ENCODE measurements at places on chromosomes 3 and 15.
A peak's percentile ranks its signal among the peaks of the same experiment; 100 is the strongest.

DNA sequence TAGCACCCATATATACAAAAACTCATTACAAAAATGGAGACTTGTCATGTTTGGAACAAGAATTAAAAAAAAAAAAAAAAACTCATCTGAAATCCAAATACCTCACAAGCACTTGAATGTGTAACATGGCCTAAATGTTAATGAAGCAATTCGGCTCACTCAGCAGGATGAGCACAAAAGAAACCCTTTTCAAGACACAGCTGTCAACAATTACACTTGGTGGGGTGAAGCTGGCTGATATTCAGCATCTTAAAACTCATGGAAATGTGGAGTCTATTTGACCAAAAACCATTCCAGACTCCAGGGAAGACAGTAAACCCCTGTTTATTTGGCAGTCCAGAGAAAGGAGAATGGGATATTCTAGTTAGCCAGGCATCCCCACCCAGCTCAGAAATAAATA is 205.4 kb upstream of the TSC22D2 start:
- DNase-seq, result no peak

DNA sequence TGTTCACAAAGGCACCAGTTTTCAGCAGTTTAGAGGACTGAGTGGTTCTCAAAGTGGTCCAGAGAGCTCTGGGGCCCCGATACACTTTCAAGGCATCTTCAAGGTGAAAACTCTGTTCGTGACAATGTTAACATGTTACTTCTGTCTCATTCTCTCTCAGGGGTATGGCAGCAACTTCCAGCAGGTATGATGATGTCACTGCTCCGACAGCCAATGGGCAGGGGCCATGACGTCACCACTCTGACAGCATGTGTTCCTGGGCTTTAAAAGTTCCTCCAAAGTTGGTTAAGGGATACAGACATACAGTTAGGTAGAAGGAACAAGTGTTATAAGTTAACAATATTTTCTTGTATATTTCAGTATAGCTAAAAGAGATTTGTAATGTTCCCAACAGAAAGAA is 87.9 kb downstream of the KLF15 start:
- no peak for DNase-seq

DNA sequence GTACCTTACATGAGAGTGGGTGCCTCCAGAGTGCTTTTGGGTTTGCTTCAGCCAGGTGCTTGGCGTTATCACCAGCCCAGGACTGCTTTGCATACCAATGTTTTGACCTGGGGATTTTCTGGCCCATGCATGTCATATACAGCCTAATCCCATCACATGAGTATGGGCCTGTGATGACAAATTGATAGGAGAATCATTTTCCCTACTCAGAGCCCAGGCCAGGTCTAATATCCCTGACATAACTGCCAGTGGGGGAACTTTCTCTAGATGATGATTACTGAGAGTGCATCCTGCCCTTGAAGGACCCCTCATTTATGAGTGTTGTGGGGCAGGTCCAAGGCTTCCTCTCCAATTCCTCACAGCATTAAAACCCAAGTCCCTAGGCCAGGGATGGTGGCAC is 197.5 kb upstream of the LYSMD4 start:
- DNase-seq, result no peak

DNA sequence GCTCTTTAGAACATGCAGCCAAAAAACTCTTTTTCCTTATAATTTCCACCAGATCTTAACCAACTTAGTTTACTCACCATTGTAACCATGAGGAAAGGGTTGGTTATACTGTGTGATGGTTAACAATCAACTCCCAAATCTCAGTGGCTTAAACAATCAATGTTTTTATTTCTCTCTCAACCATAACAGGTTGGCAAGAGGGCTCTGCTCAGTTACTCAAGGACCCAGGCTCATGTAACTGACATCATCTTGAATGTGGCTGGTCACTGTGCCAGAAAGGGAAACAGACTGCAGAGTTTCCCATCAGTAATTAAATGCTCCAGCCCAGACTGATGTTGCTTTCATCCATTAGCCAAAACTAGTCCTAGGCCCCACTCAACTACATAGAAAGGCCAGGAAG is 69.0 kb downstream of the ANKRD28 start:
- no peak for DNase-seq

DNA sequence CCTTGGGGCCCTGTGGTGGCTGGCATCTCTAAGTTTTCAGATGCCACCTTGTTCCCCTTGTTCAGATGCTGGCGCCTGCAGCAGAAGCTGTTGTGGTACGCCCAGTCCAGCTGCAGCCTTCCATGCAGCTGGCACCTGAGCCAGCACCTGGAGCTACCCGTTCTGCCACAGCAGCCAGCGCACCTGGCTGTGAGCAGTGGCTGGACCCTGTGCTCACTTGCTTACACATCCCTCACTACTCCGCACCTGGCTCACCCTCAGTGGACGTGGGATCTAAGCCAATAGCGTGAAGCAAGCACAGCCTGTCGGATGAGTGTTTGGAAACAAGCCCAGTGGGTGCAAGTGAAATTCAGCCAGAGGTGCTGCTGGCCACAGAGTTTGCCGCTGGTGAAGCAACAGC is 607.5 kb upstream of the BCHE start:
- no peak for DNase-seq

DNA sequence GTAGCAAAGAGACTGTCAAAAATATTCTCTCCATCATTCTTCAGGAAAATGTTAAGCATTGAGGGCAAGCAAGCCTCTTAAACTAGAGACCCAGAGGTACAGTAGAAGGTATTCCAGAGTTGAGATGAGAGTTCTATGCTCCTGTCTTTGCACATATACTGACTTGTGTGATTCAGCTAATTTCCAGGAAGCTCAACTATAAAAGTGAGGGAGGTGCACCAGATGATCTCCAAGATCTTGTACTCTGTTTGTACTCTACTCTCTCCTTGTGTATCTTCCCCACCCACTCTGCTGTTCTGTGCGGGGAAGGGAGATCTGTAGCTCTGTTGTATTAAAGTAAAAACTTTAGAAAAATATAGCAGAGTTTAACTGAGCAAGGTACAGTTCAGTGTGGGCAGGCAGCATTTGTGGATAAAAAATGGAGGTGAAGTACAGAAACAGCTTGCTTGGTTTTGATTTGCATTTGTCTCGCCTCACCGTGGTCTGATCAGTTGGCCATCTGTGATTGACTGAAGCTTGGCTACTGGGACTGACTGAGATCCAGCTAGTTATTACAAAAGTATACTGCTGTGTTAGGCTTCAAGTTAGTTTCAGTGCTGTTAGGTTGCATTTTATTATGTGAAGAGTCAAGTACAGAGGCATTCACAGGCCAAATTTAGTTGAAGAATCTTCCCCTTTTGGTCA is 463.1 kb upstream of the GOLIM4 start:
- no peak for DNase-seq

DNA sequence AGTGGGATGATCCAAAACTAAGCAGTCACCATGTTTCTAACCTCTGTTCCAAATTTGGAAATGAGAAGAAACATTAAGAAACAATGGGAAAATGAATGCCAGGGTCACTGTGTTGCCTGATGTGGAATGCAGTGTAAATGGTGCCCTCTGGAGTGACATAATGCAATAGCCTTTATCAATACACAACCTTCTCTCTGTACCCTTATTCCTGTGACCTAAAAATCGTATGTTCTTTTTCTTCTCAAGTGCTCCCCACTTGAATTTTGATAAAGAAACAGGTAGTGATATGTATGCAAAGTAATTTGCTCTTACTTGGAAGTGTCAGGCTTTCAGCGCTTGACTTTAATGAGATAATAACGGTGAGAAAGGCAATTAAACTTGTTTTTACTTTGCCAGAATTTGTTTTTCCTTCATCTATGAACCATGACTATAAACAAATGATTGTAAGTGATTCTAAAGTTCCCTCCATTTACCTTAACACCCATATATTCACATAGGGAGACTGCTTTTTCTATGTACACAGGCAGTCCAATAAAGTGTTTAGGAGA is 145.8 kb upstream of the THRB start:
- DNase-seq, result no peak

GRCh38 chr3:5092018-5092417 is 30.1 kb upstream of the ARL8B start:
- DNase-seq, result no peak

DNA sequence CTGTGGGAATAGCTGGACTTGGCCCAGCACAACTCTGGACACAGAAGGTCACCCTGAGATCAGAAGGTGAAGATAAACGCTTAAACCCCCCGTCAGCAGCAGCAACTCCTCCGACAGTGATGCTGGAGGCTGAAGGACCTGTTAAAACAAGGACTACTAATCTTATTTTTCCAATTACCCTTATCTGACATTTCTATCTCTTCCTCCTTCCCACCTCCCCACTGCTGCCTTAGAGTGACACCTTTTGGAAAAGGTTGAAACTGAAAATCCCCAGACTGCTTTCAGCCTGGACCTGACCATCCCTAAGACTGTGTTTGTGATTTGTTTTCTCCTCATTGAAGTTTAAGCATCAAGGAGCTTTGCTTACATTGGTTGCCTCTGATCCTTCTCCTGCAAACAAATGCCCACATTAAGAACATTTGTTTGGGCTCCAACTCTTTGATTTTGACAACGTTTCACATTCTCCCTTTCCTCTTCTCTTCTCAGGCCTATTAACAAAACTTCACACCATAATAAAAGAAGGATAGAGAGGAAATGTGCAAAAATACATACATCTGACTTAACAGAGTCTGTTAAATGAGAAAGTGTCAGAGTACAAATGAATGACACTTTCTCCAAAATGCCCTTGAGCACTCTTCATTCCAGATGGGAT is 410.6 kb upstream of the WNT5A start:
- no peak for DNase-seq

DNA sequence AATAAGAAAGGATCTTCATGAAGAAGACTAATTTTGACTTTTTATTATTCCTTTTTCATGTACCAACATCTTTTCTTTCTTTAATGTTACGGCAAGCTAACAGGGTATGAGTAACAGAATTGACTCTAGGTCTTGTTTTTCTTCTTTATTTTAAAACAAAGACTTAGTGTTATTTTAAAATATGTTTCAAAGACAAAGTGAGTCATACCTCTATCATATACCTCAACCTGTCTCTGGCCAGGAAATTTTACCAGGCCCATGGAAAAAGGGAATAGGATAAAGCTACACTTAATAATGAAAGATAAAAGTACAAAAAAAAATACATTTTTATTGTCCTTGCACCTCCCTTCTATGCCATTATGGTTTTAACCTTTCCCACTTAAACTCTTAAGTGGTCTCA is 57.4 kb downstream of the ZNF148 start:
- no peak for DNase-seq

- no peak for DNase-seq
Measured at GRCh38 chr3:191566469-191566868, 105.5 kb downstream of the PYDC2 start.

GRCh38 chr3:12197475-12197874 is 38.8 kb upstream of the TIMP4 start:
- DNase-seq, result no peak

DNA sequence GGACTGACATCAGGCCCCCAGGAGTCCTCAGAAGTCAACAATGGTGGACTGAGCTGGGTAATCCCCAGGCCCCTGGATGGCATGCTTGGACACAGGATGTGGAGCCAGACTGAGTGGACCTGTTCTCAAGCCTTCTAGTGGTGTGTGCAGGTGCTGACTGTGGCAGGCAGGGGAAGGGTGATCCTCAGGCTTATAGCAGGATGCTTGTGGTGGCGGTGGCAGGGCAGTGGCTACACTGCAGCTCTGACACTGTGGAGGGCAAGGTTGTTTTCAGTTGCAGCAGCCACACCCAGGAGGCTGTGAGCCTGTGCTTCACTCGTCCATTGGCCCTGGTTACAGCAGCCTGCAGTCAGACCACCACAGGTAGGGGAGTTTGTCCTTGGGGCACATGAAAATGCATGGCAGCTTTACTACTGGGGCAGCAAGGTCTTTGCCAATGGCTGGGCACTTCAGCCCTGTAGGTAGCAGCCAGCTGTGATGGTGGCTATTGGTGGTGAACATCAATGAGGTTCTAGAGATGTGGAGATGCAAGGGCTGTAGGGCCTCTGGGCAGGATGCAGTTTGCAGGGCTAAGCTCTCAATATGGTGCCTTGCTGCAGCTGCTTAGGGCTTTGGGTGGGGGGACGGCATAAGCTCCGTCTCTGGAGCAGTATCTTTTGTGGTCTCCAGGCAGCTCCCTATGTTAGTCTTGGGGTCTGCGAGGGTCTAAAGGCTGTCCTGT is 17.5 kb upstream of the MYO5A start:
- no peak for DNase-seq

DNA sequence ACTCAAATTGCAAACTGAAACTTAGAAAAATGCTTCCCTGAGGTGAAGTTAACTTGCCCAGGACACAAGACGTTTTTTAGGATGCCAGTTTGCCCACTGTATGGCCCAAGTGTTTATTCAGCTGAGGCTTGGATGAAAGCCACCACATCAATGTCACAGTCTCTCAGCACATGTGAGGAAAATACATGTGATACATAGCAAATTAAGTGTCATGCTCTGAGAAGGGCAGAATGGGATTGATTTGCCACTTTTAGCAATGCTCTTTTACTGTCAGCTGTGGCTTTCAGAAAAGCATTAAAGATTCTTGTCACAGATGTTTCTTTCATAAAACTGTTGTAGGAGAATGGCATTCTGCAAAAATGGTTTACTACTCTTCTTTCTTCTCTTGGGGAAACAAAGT is 165.5 kb downstream of the ZIC1 start:
- DNase-seq, result no peak

DNA sequence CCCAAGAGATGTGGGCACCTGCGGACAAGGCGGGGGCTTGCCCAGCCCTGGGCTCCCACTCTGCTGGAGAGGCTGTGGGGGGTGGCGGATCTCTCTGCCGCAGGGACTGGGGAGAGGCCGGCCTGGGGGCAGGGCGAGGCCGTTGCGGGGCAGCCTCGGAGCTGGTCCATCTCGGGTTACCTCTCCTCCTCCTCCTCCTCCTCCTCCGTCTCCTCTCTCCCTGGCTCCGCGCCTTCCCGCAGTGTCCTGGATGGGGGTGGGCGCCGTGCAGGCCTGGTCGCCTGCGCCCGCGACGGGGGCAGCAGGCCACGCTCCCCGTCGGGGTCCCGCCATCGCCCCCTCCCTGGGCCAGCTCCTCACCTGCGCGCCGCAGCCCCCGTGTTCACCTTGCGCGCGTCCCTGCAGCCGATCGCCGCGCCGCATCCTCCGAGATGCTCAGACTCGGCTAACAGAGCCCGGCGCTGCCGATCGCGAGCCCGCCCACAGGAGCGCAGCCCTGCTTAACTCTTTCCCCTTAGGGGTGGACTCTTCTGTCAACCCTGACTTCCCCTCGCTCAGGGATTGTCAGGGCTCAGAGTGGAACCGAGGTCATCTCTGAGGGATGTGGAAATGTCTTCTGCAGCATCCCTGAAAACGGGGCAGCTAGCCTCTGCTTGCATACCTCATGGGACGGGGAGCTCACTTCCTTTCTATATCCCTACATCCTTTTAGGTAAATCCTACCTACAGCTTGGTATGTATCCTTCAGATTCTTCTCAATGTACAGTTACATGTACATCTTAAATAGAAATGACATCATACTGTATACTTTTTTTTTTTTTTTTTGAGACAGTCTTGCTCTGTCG is at the start of gene PRRT3:
Gene PRRT3, minus strand, starts transcription at position 447 of the 844 bp plus-strand sequence. CDS start 2,293 bp downstream, outside the sequence.
- peak; percentile 21 for DNase-seq

DNA sequence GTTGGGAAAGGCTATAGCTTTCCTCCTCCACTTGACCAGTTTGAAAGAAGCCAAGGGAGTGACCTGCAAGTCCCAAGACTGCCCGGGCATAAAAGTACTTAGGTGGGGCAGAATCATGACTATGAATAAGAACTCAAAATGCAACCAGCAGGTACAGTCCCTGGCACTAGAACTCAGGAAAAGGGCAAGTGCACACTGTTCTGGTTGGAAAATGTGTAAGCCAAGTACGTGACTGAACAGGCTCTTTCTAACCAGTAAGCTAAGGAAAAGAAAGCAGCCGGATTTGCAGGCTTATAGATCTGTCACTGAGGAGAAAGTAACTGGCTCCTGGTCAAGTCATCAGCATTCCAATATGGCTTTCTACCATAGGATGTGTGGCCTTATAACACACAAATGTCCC is 101.2 kb upstream of the SLC4A7 start:
- DNase-seq, result no peak

Measured in substantia nigra (tissue), 51 donors.